ENCODE measurements at places on chromosomes 7 and 10.
A peak's percentile ranks its signal among the peaks of the same experiment; 100 is the strongest.

GRCh38 chr7:106285855-106286492 is 1.2 kb upstream of the NAMPT start:
- DNase-seq: no peak

DNA sequence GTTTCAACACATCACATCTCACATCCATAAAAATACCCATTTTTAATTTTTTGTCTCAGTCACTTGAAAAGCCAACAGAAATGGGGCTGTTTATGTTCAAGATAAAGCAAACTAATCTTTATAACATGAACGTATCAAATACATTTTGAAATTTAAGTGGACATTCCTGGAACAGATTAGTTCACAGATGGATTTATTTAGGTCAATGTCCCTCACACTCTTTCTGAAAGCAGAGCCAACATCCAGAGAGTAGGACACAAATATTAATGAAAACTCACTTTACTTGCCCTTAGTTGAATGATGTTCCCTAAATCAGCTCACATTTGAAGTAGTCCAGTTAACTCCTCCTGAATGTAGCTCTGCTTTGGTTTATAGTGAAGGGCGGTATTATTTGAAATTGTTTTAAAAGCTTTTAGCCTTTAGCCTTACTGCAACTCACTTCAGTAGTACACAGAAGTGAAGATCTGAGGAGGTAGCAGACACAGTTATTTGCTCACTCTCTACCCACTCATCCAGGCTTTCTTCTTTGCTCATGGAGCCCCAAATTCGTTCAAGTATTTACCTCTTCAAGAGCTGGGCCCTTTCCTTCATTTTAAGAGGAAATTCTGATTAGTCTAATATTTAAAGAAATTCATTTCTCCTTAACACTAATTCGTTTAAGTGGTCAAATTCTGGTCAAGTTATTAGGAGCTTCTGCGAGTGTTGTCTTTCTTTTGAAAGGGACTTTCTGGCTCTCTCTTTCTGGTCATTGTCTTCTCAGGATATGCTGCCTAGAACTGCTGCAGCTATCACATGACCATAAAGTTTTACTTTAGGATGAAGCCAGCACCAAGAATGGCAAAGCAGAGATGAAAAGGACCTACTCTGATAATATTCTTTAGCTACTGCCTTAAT is 180.6 kb upstream of the AGR3 start:
- DNase-seq: no peak

GRCh38 chr7:129163875-129164544 is 19.5 kb downstream of the TSPAN33 start:
- DNase-seq: peak; percentile 72

GRCh38 chr7:29468196-29468595 is 95.4 kb upstream of the PRR15 start:
- no peak for DNase-seq

DNA sequence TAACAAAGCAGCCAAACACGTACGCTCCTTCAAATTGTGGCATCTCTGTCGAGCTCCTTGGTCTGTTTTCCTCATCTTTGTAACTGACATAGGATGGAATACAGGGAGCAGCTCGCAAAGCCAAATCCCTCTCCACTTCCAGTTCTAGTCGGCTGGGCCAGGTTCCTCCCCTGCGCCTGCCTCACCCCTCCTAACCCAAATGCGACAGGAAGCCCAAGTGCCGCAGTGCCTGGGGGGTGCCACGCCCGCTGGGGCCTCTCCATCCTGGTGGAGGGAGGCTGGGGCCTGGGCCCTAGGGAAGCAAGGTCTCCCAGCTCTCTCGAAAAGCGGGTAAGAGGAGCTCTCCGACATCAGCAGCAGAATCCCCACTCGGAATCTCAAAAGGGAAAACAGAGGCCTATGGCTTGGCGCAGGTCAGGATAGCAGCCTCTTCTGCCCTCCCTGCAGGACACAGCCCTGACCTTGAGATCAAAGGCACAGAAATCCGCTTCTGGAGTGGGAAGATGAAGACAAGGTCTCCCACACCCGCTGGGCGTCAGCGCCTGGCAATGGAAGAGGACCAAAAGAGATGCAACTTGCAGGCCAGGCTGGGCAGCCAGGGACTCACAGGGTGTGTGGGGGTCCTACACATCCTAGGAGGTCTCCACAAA is 165.8 kb downstream of the NRF1 start:
- no peak for DNase-seq

GRCh38 chr7:106504207-106504606 is 156.8 kb downstream of the CCDC71L start:
- no peak for DNase-seq

- no peak for DNase-seq
These were observed 122.0 kb downstream of the ARL4A start for GRCh38 chr7:12809476-12809875.
